ENCODE measurements at places on chromosomes 3 and 15. TPM values are rescaled to one million over a fixed set of nuclear protein-coding genes. Genes with fewer than 3 reads are reported as not detected.
A peak's percentile ranks its signal among the peaks of the same experiment; 100 is the strongest.

The IGDCC3 gene
- total RNA-seq, result 1.7 TPM

The GRK7 gene
- not detected for total RNA-seq

The MNS1 gene
- 4.7 TPM for total RNA-seq

The GPR149 gene
- total RNA-seq, result 0.41 TPM

The BSN gene
- 0.82 TPM for total RNA-seq

DNA sequence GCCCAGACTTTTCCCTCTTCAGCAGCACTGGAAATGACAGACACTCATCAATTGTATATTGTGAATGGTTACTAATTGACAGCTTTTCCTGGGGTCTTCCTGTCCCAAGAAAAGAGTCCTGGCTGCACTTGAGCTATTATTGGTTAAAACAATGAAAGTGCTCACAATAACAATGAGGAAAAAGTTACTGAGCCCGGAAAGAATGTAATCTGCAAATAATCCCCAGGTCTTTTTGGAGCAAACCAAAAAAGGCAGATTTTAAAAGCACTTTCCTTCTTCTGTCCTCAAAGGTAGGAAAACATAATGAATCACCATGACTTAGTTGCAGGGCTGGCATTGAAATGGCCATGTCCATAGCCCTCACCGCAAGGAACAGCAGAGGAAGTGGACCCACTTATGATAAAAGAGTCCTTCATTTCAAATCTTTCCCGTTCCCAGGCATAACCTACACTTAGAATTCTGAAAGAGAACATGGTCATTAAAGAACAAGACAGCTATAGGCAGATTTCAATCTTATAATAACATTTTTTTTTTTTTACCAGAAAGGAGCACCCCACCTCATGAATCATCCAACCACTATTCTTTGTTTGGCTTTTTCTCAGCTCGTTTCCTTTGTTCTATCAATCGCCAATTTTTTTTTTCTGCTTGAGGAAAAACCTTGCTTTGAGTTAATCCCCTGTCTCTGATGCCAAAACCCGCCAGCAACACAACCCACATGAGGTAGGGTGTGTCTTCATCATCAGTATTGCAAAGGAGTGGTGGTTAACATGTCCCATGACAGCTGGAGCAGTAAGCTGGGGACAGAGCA, 35.5 kb upstream of the ATP1B3 start:
- DNase-seq, result no peak

DNA sequence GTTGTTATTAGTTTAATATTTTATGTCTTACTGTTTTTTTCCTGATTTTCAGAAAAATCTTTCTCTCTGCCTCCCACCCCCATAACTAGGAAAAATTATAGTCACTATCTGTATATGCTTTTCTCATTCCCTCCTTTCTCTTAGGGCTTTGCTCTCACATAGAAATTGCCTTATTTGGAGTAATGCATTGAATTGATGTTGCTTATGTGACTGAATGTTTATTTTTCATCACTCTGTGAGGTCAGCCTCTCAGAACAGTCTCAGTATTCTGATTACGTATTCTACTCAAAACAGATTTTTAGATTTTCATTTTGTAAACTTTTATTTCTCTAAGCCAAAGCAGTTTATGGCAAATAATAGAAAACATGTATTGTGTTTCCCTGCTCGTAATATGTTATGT, 121.0 kb downstream of the SLMAP start:
- DNase-seq, result peak; percentile 16

- no peak for DNase-seq
Observed at GRCh38 chr3:79558943-79559342, 208.9 kb downstream of the ROBO1 start.

- DNase-seq, result no peak
Observed at GRCh38 chr15:71232411-71232810, 117.1 kb downstream of the THSD4 start.

- DNase-seq, result no peak
Observed at GRCh38 chr3:113214917-113215595, 3.7 kb downstream of the BOC start.

DNA sequence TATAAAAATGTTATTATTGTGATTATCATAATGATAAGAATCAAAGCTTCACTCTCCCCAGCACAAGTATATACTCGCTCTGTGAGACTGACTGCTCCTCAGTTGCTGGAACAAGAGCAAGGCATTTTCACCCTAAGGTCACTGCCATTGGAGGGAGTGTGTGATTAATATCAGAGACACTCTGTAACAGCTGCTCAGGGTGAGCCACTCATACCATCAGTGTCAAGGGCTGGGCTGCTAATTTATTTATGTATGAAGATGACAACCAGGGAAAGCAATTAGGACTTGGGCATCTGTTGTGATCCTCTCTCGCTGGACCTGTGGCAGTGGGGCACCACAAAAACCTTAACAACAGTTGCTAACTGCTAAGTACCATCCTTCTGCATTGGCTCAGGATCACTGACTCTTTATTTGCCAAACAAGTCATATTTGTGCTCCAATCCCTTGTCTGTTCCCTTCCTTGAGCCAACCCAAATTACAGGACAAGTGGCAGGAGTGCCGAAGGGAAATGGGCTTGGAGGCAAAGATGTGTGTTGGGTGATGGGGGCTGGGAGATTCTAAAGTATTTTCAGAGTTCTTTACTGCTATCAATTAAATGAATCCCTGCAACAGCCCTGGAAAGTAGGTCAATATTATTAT, 297.5 kb upstream of the STT3B start:
- peak; percentile 76 for DNase-seq

- no peak for DNase-seq
Observed at GRCh38 chr3:197019535-197019934, 10.1 kb downstream of the MELTF start.

Data from tongue (tissue), 3 donors.